ENCODE measurements at places on chromosomes 1 and 21.

DNA sequence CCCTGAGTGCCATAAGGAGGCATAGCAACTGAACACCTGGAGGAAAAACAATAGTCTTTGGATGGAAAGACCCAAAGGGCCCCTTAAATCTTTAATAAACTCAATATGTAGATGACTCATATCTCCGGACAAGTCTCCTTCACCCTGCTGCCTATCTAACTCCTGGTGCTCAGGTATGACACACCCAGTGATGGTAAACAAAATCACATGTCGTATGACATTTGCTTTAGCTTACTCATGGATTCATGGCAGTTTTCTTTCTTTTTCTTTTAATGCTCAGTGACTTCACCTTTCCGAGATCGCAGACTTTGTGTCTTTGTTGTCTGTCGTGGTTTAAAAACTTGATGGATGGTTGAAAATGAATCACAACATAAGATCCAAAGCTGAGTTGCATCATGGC, 208.5 kb upstream of the PROX1 start:
- no peak for DNase-seq

DNA sequence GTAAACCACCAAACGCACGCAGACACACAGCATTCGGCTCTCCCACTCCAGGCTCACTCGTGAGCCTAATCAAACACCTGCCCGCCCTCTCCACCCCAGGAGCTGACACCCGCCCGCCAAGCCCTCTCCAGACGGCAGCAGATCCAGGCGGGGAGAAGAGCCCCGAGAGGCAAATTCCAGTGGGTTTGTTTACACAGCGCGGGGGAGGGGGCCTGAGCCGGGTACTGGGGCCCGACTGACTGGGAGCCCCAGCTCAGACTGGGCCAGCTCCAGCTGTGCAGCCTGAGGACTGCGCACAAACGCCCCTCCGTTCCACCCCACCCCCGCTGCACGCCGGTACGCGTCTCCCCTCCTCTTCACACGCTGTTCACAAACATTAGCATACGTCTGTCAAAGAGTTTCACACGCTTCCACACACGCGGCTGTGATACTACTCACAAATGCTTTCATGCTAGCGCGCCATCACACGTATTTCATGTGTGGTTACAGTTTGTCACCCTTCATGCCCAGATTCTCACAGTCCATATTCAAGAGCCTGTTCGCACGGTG, 1.0 kb upstream of the EFNA1 start:
- DNase-seq: no peak

GRCh38 chr1:36203554-36204346, 20.5 kb upstream of the THRAP3 start:
- peak; percentile 91 for DNase-seq

DNA sequence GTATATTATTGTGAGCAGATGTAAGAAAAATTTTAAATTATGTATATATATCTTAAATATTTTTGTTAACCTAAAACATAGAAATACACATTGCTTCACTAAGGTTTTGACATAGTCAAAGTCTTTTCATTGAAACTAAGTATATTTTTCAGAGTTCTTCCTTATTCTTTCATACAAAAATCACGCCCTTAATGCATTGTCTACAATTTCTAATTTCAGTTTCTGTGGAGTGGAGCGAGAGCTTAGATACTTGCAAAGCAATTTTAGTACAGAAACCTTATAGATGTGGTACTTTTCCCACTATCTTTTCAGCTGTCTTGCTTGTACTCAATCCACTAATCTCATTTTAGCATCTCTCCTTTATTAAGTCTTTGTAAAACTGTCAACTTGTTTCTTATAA, 63.2 kb downstream of the CD58 start:
- DNase-seq: no peak

- peak; percentile 78 for DNase-seq
These were observed 458 bp downstream of the ZC3H12A start for GRCh38 chr1:37474697-37475379.

GRCh38 chr21:33111577-33111976, 41.6 kb downstream of the OLIG1 start:
- DNase-seq: no peak

- no peak for DNase-seq
These were observed 39.6 kb downstream of the KCTD3 start for GRCh38 chr1:215606564-215607168.

DNA sequence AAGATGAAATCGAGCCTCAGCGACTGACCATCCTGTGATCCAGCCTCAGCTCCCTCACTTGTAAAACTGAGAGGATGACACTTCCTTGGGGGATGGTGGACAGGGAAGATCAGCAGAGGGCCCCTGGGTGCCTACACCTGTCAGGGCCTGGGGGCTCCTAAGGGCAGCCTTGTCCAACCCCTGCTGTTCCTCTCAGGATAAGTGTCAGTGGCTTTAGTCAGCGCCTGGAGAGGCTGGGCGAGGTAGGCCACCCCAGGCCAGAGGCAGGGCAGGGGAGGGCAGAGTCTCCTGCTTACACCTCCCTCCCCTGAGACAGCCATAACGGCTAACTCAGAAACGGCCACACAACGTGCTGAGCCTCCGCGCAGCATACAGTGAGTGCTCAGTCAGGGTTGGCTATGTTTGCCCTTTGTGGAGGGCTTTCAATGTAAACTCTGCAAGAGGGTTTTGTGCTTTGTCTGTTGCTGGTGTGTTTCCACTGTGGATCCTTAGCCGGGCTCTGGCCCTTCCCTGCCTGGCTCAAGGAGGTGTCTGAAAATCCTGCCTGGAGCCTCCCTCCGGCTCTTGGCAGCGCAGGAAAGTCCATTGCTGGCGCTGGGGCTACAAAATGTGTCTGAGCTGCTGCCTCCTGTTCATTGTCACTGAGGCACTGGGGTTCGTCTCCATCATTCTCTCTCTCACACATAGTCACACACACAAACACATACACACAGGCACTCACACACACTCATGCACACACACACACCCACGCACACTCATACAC, 588.4 kb downstream of the PTPRU start:
- peak; percentile 33 for DNase-seq

DNA sequence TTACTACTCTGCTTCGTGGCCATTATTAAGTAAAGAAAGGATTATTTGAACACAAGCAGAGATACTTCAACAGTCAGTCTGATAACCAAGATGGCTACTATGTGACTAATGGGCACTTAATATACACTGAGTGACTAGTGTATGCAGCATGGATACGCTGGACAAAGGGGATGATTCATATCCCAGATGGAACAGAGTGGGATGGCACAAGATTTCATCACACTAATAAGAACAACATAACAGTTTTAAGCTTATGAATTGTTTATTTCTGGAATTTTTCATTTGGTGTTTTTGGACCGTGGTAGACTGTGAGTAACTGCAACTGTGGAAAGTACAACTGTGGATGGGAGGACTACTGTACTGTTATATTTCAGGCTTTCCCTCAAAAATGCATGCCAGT, 9.4 kb downstream of the ZCCHC17 start:
- DNase-seq: no peak

- no peak for DNase-seq
These were observed 1.6 kb upstream of the TAS1R2 start for GRCh38 chr1:18861082-18861481.

GRCh38 chr1:232952514-232953499, 2.4 kb downstream of the NTPCR start:
- DNase-seq: no peak

DNA sequence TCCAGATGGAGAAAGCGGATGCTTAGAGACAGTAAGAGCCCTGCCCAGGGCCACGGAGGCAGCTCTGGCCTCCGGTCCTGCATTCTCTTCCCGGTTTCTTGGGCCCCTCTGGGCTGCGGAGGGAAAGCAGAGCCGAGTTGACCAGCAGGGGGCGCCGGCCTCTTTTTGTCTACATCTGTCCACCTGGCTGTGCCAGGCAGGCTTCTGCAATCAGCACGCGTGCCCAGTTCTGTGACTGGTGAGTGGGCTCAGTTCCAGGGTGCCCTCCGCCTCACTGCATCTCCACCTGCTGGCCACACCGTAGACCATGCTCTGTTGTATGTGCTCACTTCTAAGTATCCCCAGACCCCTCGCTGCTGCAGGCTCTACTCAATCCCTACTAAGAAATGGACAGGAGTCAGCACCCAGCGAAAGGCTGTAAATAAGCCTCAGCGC, 6.7 kb upstream of the HUNK start:
- DNase-seq: peak; percentile 78

- no peak for DNase-seq
These were observed 35.1 kb downstream of the PTPRF start for GRCh38 chr1:43565600-43566360.

DNA sequence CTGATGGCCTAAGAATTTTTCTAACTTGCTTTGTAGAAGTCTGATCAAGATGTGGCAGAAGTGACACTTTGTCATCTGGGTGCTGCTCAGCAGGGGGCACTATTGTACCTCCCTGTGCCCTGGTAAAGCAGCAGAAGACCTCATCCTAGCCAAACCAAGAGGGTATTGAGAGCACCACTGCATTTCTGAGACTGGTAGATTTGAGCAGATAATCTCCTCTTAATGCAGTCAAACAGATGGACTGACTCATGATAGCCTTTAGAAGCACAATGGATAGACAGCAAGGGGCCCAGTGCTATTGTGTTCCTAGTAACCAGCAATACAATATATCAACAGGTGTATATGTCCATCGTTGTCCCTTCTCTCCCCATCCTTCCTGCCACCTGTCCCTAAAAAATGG, 5.7 kb downstream of the TPM3 start:
- DNase-seq: no peak

- no peak for DNase-seq
These were observed 15.9 kb upstream of the SLC6A9 start for GRCh38 chr1:44047131-44047530.

GRCh38 chr1:25523542-25523941, 19.9 kb upstream of the LDLRAP1 start:
- DNase-seq: no peak

- DNase-seq: no peak
These were observed 76.6 kb downstream of the RAB3GAP2 start for GRCh38 chr1:220195701-220196100.

DNA sequence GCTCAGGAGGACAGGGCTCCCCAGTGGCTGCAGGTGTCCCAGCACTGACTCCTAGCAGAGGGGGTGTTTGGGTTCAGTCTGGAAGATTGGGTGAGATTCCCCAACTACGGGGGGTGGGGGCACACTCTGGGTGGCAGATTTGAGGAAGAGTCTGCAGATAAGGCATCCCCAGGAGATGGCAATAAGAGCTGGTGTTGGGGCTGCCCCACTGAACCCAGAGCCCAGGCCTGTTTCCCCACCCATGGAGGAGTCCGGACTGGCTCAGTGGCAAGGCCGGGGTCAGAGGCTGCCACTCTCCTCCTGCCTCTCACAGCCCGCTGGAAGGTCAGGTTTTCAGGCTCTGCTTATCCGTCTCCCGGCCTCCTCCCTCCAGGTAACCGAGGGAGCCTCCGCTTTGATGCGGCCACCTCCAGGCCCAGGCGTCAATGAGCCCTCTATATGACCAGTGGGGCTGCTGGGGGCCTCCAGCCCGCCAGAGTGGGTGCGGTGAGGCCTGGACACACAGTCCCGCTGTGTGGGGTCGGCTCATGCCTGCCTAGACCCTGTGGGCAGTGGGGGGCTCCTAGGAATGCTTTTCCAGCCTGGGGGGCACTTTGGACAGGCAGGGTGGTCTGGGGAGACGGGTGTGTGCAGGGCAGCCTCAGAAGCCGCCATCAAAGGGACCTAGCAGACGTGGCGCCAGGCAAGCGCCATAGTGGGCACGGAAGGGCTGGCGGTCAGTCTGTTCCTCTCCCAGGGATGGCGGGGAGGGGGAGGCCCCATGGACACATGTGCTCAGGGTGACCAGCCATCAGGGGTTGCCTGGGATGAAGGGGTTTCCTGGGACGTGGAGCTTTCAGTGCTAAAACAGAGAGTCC, 28.9 kb upstream of the RUNX3 start:
- DNase-seq: no peak

- no peak for DNase-seq
These were observed 154.8 kb upstream of the VAMP3 start for GRCh38 chr1:7616076-7616832.

GRCh38 chr1:159066108-159066507, 10.5 kb downstream of the AIM2 start:
- no peak for DNase-seq

DNA sequence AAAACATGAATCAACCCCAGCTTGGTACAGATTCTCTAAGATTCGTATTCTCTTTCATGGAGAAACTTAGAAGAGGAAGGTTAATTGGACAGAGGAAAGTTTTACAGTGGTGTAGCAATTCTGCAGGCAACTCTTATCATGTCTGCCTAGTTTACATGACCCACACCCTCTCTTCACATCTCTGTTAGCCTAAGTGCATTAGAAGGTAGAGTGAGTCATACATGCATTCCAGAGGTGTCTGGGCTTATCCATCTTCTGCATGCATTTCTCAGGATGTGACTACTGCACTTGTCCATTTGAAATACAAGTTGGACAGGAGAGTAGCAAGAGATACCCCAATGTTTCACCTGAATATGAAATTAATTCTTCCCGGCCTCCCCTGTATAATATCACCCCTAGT, 578.4 kb upstream of the NCAM2 start:
- DNase-seq: no peak

GRCh38 chr1:11645670-11646265, 8.5 kb downstream of the FBXO2 start:
- no peak for DNase-seq

DNA sequence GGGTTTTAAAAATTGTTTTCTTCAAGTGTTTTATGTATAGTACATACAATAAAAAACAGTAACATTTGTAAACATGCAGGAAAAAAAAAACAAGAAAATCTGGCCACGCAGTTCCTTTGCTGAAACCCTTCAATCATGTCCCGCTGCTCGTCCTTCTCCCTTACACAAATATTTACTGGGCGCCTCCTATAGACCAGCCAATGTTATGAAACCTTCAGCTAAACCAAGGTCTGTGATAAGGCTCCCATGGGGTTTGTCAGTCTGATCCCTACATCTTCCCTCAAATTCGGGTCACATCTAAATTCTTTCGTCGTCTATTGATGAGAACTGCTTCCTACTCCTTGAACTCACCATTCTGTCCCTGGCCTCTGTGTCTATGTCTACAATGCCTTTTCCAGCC, 583.9 kb downstream of the SMYD3 start:
- no peak for DNase-seq

GRCh38 chr21:37623183-37623582, 256.6 kb downstream of the DYRK1A start:
- DNase-seq: no peak

GRCh38 chr1:236147521-236148469, 5.5 kb downstream of the GPR137B start:
- DNase-seq: no peak

DNA sequence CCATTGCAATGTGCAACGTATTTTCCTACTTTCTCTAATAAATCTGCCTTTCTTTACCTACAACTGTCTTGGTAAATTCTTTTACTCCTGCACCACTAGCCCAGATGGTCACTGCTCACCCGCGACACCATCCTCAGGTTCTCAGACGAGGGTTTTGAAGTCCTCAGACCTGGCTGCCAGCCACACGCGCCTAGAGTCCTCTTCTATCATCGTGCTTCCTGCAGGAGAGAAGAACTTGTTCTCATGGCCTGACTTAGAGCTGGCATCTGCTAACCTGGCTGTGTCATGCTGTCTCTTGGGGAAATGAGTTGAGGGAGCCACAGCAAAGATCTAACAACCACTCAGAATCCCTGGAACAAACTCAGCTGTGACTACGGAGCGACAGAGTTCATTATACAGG, 30.3 kb upstream of the PGBD5 start:
- no peak for DNase-seq

- no peak for DNase-seq
These were observed 722 bp downstream of the NPHP4 start for GRCh38 chr1:5991381-5992025.

GRCh38 chr1:158020886-158021620, 27.6 kb downstream of the KIRREL1 start:
- no peak for DNase-seq
